ENCODE measurements at places on chromosomes 2 and 18. TPM values are rescaled to one million over a fixed set of nuclear protein-coding genes. Genes with fewer than 3 reads are reported as not detected.

SCN9A gene
- 4.2 TPM for total RNA-seq

GAREM1 gene
- total RNA-seq, result 8.7 TPM

GRCh38 chr2:191635333-191636234, 42.4 kb upstream of the NABP1 start:
- H3K27ac ChIP-seq, result no peak overlapping the region
- no peak for DNase-seq
- no peaks in the 10 kb centered on the region for H3K27me3 ChIP-seq
- no peaks in the 10 kb centered on the region for H3K36me3 ChIP-seq
- H3K4me1 ChIP-seq, result peaks cover 5% of the 10 kb centered on the region
- no peak overlapping the region for H3K4me3 ChIP-seq

DNA sequence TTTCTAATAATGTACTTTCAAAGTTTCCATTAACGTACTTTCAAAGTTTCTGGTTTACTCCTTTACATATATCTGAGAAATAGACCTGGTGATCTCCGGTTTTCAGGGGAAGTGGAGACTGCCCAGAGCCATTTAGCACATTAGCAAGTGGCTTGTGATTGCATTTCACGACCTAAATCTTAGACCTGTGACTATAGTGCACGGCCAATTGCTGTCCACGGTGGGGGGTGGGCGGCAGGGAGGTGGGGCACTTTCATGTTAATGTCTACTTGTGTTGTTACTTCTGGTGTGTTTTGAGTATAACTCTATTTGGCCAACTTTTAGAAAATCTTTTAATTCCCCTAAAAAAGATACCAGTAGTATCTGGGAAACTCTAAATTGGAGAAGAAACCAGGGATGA, 11.3 kb downstream of the GATA6 start:
- H3K4me1 ChIP-seq, result peaks cover 21% of the 10 kb centered on the region
- peaks cover 22% of the 10 kb centered on the region for H3K27me3 ChIP-seq
- H3K36me3 ChIP-seq, result peaks cover 73% of the 10 kb centered on the region
- H3K27ac ChIP-seq, result no peak overlapping the region

GRCh38 chr2:34012715-34013302, 413.7 kb upstream of the FAM98A start:
- no peaks in the 10 kb centered on the region for H3K36me3 ChIP-seq
- no peak overlapping the region for H3K27ac ChIP-seq
- no peak overlapping the region for H3K4me3 ChIP-seq
- DNase-seq, result no peak
